Bone marrow (tissue), 2 donors: ENCODE measurements at places on chromosomes 5 and 9.

GRCh38 chr5:2658881-2659470, 92.5 kb downstream of the IRX2 start:
- DNase-seq = no peak

GRCh38 chr9:131037335-131038255, 28.6 kb downstream of the LAMC3 start:
- no peak for DNase-seq

GRCh38 chr5:113488645-113489184, 462 bp upstream of the MCC start:
- no peak for DNase-seq

GRCh38 chr9:115254287-115255180, 136.6 kb upstream of the TNC start:
- no peak for DNase-seq

- DNase-seq = no peak
These were observed 12.7 kb upstream of the DNAH5 start for GRCh38 chr5:13957032-13957645.

- DNase-seq = no peak
These were observed 89.4 kb downstream of the UHRF2 start for GRCh38 chr9:6502399-6502798.

DNA sequence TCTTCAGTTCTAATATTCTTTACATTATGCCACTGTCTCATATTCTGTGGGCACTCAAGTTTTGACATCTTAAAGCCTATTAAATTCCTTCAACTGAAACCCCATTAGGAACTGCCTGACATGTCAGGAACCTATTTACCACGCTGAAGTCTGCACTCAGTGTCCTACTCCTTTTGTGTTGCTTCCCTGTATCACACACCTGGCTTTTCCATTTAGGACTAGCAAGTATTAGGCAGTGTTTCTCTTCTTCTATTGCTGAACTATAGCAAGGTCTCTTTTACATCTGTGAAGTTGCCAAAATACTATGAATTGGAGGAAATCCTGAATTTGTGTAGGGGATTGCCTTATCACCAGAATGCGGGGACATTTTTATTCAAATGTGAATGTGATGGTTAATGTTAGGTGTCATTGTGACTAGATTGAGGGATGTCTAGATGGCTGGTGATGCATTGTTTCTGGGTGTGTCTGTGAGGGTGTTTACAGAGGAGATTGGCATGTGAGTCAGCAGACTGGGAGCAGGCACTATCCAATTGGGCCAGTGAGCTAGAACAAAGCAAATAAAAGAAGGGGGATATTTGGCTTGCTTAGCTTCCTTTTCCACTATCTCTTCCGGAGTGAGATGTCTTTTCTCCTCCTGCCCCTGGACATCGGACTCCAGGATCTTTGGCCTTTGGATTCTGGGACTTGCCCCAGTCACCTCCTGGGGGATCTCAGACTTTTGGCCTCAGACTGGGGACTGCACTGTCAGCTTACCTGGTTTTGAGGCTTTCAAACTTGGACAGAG, 21.2 kb upstream of the VCAN start:
- DNase-seq = no peak

DNA sequence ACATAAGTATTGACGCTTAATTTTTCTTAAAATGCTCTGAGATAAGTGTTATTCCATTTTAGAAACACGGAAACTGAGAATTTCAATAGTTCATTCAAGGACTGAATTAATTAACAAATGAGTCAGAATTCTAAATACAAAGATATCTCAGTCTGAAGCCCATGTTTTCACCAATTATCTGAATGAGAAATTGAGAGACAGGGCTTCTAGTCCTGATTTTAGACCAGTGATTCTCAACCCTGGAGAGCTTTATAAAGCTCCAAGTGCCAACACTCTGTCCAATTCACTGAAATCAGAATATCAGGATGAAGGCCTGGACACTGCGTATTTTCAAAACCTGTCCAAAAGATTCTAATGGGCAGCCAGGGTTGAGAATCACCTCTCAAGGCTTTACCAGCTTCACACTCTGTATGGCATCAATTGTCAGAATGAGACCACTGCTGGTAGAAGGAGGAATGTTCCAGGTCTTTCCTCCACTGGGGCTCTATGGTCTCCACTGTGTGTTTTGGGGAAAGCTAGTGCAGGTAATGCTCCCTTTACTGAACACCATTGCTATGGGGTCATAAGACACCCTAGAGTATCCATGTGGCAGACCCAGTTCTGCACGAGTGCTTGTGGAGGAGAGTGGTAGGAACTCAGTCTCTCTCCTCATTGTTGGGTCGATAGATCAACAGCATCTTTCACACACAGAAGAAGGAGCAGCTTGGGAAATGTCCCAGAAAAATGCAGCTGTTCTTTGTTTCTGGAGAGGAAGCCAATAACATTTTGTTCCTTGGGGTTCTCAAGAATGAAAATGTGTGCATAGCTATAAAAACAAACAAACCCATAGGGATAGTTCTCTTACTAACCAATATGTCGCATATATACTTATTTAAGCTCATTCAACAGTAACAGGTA, 99.7 kb upstream of the OSMR start:
- DNase-seq = no peak

DNA sequence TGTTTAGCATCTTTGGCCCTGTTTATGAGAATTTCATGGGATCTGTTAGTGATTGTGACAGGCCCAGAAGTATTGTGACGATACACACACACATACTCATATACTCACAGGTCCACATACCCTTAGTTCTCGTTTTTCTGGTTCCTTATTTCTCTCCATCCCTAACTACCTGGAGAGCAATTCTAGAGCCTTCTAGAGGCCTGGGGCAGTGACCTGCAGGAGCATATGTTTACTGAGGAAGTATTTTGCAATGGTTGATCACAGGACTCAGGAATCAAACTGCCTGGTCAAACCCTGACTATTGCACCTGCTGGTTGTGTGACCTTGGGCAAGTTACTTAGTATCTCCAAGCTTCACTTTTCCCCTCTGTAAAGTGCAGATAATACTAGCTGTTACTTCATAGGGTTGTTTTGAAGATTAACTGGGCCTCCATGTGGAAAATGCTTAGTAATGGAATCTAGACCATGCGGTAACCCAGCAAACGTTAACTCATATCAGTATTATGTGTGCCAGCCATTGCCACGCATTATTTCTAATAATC, 8.7 kb downstream of the PAPPA start:
- no peak for DNase-seq

- no peak for DNase-seq
These were observed 25.5 kb downstream of the ESM1 start for GRCh38 chr5:54959673-54960418.

- no peak for DNase-seq
These were observed 36.1 kb downstream of the DAP start for GRCh38 chr5:10724781-10725507.

GRCh38 chr5:161302559-161302958, 244.0 kb downstream of the GABRB2 start:
- no peak for DNase-seq

GRCh38 chr5:138240650-138241385, 27.7 kb upstream of the CDC23 start:
- no peak for DNase-seq

- no peak for DNase-seq
These were observed 44.2 kb downstream of the ITGA1 start for GRCh38 chr5:52831786-52832511.

GRCh38 chr5:172868436-172868923, 34.4 kb downstream of the ERGIC1 start:
- no peak for DNase-seq
